RWPE1 (cell line): ENCODE measurements at places on chromosomes 16 and 17.

DNA sequence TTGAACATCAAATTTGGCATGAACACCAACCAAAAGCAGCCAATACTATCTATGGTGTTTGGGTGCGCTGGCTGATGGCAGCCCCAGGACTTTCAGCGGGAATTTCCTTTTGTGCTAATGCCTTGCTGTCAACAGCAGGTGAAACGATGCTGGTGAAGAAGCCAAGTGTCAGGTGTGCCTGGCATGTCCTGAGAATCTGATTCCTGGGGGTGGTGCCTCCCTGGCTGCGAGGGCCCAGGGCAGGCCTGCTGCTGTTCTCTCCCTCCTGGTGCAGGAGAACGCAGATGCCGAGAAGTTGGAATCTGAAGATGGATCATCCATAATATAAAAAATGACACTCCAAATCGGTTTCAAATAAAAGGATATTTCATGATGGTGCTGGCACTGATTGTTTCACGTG, 62.0 kb upstream of the DNAJA2 start:
- DNase-seq, result no peak

GRCh38 chr17:81323411-81323868, 28.3 kb upstream of the SLC38A10 start:
- DNase-seq, result no peak

DNA sequence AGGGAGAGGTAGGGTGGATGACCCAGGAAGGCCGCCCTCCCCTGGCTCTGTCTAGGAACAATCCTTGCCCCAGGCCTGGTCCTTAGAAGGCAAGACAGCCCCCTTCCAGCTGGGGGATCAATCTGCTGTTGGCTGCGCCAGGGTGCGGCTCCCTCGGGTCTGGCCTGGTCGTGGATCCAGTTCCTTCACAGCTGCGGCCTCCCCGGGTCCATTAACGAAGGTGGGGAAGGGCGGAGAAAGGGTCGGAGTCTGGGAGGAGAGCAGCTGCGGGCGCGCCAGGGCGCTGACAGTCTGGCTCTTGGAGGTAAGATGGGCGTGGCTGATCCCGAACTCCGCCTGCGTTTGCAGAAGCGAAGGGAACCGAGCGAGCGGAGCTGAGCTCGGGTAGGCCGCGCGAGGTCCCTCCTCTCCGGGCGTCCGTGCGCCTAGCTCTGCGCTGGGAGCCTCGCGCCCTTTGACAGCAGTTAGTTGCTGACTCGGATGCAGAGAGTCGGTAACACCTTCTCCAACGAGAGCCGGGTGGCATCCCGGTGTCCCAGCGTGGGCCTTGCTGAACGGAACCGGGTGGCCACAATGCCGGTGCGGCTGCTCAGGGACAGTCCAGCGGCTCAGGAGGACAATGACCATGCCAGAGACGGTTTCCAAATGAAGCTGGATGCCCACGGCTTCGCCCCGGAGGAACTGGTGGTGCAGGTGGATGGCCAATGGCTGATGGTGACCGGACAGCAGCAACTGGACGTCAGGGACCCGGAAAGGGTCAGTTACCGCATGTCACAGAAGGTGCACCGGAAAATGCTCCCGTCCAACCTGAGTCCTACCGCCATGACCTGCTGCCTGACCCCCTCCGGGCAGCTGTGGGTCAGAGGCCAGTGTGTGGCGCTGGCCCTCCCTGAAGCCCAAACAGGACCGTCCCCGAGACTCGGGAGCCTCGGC, at the start of gene HSPB9:
TSS of gene HSPB9 (plus strand) at position 434 of the 933 bp plus-strand sequence. CDS start at position 481, 47 bp downstream.
- no peak for DNase-seq

GRCh38 chr16:4263504-4264436, 9.1 kb downstream of the TFAP4 start:
- DNase-seq, result peak; percentile 30
